ENCODE measurements at places on chromosomes 1 and 21.

- no peak for ATAC-seq
Observed at GRCh38 chr1:6822530-6823359, 37.5 kb downstream of the CAMTA1 start.

DNA sequence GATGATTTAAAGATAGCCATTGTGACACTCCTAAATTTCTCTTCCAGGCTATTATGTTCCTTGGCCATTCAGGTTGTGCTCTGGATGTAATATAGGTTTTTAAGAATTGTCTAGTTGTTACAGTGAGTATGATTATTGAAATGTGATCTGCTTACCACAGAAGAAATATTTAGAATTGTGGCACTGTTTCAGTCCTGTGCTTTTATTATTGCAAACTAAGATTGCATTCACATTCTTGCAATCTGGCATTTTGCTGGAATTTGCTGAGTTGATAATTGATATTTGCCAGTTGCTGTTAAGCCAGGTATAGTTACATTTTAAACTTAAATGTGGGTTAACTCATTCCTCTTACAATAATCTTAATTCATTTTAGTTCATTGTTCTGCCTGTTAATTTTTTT lies 22.3 kb downstream of the EXO1 start:
- ATAC-seq = no peak

DNA sequence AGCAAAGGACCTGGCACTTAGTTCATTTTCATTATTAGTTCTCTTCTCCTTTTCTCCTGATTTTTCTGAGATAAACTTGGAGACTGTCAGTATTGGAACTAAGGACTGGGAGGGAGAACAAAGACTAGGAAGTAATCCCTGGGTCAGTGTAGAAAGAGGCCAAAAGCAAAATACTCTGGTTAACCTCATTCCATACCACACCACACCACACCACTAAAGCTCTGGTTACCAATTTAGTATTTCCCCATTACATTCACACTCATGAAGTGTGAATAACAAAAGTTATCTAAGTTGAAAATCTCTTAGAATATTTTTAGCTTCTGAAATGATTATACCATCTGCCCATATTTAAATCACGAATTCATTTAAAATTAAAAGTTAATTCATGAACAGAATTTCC lies 68.9 kb upstream of the DMRTA2 start:
- ATAC-seq = no peak

GRCh38 chr21:35840197-35840799 lies 220.0 kb downstream of the SETD4 start:
- ATAC-seq = peak; percentile 51

DNA sequence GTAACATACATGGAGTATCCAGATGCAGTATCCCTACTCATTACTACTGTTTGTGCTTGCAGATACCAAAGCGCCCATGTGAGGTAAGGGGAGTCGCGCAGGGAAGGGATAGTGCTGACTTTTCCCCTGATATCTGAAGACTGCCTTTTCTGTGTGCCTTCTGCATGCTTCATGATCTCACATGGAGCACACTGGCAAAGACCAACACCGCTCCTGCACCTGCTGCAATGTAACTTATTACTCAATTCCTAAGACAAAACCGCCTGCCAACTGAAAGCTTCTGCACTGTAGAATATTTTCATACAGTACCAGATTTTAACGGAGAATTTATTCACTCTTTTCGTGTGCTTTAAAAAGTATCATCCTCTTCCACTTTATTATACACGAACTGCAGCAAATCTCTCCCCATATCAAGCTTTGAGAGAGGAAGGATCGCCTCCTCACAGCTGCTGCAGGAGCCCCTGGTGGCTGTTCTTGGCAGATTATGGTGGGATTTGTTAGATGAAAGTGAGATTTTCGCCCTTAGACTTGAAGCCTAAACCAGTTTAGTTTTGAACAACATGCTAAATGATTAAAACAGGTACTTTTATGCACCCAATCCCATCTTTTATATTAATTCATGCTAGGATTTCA lies 99.1 kb downstream of the PTPN14 start:
- ATAC-seq = no peak

GRCh38 chr1:228108742-228109072 lies 392 bp downstream of the MRPL55 start:
- ATAC-seq = no peak

DNA sequence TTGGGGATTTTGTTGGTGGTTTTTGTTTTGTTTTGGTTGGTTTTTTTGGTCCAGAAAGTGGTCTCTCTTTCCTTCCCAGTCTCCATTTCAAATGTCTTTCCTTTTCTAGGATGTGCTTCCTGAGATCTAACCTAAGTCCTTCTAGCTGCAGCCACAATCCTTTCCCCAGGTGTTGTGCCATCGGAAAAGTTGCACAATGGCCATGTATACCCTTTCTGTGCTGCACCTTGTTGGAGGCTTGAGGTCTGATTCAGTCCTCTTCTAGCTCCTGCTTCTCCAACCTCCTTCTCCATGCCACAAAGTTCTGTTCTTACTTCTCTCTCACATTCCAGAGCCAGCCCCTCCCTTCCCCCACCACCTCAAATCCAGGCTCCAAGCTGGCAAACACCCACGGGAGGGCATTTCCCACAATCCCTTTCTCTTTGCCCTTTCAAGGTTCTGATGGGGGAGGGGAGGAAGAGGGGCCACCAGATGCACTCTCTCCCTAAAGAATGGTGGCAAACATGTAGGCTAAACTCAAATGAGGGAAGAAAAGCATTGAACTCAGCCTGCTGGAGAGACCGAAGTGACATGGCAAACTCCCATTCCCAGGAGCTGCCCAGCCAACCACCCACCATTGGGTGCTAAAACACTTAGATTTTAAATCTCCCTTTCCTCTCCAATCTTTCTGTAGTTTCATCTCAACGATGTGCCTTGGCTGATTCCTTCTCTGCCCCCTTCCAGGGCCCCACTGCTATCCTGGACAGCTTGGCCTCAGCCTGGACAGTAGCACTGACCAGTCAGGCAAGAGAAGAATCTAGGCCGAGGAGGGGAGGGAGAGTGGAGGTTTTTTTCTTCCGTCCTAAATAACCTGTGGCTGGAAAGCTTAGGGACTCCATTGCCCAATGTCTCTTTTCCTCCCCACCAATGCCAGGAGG lies 2.9 kb downstream of the KCNJ10 start:
- ATAC-seq = no peak

- no peak for ATAC-seq
Observed at GRCh38 chr1:63813829-63814277, 40.0 kb downstream of the ROR1 start.

GRCh38 chr1:233656687-233657086 lies 42.8 kb downstream of the KCNK1 start:
- no peak for ATAC-seq

DNA sequence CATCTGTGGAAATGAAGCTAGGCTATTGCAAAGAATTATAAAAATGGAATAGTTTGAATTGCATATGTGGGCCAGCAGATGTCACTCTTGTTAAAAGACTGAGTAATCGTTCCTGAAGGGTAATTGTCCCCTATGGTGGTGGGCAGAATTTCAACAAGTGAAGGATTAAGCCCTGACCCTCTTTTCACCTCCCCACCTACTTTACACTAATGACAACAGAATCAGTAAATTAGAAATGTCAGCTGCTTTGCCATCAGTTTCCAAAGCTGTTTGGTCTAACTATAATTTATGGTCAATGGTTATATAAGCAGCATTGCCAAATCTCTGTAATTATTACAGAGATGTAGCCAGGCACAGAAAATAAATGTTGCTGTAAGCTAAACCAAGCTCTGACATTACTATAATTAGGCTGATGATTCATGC lies 898.6 kb downstream of the AMY1C start:
- no peak for ATAC-seq

DNA sequence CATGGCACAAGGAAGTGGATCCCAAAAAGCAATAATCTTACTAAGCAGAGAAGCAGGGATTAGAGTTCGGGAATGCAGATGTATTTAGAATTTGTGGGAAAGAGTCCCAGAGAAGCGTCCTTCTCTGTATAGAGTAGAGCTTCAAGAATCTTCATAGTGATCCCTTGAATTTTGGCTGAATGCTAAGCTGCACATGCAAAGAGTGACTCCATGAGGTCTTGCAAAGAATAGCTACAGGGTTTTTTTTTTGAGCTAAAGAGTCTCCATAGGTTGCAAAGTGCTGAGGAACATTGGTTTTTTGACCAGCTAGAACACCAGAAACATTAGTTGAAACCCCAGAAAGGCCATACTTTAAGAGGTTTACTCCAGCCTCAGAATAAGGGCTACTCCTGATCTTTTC lies 206.7 kb downstream of the CTH start:
- no peak for ATAC-seq

- ATAC-seq = no peak
Observed at GRCh38 chr1:107413951-107414350, 273.1 kb downstream of the NTNG1 start.

DNA sequence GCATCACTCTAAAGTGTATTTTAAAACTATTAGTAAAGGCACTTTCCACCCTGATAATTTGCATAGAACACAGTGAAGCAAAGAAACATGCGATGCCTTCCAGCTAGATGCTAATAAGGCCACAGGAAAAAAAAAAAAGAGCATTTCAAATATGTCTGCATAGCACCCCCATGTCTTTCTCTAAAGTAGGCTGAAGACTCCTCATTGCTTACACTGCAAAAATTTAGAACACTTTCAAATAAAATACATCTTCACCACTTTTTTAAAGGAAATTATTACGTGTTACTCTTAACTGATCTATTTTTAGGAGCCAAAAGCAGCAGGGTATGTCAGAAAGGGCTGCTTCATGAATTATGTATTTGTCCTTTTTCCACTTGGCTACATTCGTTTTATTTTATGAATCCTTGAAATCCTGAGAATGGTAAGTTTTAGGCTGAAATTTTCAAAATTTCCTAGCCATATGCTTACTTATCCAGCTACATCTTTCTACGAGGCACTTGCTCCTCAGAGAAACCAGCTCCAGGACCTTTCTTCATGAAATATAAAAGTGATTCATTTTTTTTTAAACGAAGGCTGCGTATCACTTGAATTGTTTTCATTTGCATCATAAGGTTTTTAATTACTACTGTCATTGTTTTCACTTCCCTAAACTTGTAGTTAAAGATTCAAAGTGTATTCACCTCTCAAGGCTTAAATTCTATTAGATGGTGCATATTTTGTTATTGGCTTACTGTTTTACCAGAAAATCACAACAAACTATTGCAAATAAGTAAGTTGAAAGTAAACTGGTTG lies 513.0 kb downstream of the PTPRC start:
- no peak for ATAC-seq

DNA sequence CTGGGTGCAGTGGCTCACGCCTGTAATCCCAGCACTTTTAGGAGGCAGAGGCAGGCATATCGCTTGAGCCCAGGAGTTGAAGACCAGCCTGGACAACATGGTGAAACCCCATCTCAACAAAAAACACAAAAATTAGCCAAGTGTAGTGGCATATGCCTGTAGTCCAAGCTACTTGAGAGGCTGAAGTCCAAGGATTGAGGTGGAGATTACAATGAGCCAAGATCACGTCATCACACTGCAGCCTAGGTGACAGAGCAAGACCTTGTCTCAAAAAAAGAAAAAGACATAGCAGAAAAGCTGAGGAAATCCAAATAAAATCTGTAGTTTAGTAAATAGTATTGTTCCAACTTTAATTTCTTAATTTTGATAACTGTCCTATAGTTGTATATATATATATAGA lies 11.5 kb upstream of the ASH1L start:
- no peak for ATAC-seq

GRCh38 chr1:165893507-165893906 lies 66.1 kb downstream of the UCK2 start:
- ATAC-seq = no peak

- no peak for ATAC-seq
Observed at GRCh38 chr1:184492536-184492935, 105.7 kb downstream of the C1orf21 start.

DNA sequence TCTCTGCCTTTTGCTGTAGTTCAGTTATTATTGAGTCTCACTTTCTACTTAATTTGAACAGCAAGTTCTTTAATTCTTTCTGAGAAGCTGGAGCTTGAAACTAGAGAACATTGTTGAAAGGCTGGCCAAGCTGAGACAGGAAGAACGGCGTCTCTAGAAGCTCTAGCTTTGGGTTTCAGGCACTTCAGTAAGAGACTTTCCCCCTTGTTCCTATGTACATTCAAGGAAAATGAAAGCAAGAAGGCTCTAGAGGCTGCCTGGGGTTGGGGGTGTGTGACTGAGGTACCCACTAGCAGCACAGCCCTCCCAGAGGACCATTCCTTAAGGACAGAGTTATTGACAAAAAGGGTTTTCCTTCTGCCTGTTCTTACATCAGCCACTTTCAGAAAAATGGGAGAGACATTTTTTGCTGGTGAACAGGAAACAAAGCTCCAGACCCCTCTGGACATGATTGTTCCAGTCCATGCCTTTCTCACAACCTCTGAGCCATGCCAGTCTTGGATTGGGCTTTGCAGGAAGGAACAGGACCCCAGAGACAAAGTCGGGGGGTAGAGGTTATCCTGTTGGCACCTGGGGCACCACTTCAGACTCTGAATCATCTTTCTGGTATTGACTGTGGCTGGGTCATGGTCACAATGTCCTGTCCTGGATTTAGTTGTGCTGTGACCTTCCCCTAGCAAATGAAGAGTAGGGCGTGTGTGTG lies 63.1 kb downstream of the LAMC2 start:
- ATAC-seq = no peak

DNA sequence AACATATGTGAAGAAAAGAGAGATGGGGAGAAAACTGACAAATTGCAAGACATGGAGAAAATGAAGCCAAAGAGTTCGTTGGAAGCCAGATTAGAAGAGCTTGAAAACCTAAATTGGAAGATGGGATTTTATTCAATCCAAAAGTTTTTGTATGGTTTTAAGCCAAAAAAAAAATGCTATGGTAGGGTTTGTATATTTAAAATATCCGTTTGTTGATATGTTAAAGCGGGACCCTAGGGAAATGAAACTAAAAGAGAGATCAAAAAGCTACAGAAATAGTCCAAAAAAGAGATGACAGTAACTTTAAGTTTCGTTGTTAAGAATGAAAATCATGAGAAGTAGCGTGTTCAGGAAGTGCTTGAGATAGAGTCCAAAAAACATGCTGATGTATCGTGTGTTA lies 617.7 kb upstream of the ADGRL2 start:
- ATAC-seq = no peak

DNA sequence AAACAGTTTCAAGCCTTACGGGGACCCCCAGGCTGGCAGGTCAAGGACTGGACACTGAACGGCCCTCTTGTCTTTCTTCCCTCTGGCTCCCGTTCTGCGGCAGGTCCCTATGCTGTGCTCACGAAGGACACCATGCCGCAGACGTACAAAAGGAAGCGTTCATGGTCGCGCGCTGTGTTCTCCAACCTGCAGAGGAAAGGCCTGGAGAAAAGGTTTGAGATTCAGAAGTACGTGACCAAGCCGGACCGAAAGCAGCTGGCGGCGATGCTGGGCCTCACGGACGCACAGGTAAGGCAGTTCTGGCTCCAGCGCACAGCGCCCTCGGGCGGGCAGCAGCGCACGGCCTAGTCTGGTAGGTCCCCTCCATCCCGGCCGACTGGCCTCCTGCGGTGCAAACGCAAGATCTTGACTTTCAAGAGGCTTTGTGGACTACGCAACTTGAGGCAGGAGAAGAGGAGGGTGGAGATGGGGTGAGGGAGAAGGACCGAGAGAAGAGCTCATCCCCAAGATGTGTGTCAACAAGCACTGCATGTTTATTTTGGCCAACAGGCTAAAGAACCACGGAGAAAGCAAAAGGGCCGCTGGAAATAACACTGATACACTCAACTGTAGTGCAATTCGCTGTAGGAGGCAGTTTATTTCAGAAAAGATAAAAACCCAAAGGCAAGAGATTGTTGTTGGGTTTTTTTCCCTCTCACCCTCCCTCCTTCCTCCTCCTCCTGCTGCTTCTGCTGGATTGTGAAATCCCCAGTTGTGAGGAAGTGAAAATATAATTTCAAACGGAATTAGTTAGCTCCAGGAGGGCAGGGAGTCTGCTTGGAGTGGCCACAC lies 3.0 kb downstream of the HLX start:
- no peak for ATAC-seq

All from activated CD4-positive, CD25-positive, alpha-beta regulatory T cell treated with anti-CD3 and anti-CD28 coated beads, Interleukin-2, amount 50 U/mL, for 24 hours (primary cell).